ENCODE measurements at places on chromosomes 1 and 21.

DNA sequence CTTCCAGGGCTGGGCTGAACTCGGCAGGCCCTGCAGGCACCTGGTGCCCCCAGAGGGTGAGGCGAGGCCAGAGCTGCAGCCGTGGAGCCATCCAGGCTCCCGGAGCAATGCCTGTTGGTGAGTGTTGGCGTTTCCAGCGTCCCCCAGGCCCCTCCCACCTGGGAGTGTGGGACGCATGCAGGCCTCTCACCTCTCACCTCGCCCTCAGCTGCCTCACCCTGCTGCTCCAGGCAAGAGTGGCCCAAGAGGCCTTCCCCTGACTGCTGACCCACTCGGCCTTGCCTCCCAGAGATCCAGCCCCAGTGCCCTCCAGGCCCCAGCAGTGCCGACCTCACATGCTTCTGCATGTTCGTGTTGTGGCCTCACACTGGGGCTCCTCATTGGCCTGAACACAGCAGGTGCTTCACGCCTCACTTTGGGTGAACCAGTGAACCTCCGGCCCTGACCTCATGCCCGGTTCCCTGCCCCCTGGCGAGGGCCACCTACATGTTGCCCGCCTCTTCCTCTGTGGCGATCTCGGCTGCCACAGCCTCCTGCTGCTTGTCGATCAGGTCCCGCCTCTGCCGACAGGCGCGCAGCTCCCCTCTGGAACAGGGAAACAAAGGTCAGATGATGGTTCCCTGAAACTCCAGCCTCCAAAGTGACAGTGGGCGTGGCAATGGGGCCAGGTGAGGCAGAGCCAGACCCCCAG is 17.0 kb downstream of the CFAP74 start:
- DNase-seq: no peak

DNA sequence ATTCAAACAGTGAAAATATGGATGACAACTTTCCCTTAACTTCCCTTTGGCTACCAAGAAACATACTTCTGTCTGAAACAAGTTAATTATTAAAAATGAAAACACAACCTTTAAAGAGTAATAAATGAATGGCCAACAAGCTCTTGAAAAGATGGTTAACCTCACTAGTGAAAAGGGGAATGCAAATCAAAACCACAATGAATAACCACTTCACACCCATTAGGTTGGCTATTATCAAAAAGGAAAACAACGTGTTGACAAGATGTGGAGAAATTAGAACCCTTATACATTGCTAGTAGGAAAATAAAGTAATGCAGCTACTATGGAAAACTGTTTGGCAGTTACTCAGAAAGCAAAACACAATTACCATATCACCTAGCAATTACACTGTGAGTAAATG is 14.1 kb downstream of the COP1 start:
- DNase-seq: no peak

GRCh38 chr1:110719908-110720307 is 45.2 kb upstream of the KCNA3 start:
- DNase-seq: no peak

- DNase-seq: no peak
Measured at GRCh38 chr1:172556461-172556860, 23.5 kb downstream of the SUCO start.

DNA sequence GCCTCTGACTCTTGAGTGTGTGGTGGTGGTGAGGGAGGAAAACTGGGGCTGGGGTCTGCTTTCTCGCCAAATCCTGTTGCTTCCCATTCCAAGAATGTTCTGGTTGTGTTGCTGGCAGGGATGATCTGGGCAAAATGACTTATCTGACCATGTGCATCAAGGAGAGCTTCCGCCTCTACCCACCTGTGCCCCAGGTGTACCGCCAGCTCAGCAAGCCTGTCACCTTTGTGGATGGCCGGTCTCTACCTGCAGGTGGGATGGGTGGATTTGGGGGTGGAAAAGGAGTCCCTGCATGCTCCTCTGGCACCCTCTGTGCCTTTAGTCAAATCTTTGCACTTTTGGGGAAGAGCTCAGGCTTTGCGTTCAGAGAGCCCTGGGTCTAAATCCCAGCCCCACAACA is 18.1 kb downstream of the CYP4B1 start:
- no peak for DNase-seq

GRCh38 chr1:38208716-38209632 is 162.4 kb upstream of the POU3F1 start:
- no peak for DNase-seq

- peak; percentile 12 for DNase-seq
Measured at GRCh38 chr1:231855926-231856325, 229.3 kb downstream of the DISC1 start.

GRCh38 chr21:39050841-39051587 is 132.2 kb downstream of the PSMG1 start:
- no peak for DNase-seq

DNA sequence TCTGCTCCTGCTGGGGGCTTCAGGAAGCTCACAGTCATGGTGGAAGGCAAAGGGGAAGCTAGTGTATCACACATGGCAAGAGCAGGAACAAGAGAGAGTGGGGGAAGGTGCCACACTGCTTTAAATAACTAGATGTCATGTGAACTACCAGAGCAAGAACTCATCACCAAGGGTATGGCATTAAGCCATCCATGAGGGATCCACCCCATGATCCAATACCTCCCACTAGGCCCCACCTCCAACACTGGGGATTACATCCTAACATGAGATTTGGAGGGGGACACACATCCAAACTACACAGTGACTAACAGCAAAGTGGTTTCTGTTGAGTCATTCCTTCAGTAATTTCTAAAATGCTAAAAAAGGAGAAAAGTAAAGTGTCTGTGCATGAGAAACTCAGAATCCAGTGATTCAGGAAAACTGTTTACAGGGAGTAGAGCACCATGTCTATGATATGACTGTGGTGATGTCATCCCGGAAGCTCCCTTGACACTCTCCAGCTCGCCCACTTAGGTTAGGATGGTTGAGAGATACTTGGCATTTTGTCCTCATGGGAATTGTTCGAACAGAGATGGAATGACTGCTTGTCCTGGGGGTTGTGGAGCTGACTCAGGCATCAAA is 50.3 kb downstream of the CHD1L start:
- DNase-seq: no peak

DNA sequence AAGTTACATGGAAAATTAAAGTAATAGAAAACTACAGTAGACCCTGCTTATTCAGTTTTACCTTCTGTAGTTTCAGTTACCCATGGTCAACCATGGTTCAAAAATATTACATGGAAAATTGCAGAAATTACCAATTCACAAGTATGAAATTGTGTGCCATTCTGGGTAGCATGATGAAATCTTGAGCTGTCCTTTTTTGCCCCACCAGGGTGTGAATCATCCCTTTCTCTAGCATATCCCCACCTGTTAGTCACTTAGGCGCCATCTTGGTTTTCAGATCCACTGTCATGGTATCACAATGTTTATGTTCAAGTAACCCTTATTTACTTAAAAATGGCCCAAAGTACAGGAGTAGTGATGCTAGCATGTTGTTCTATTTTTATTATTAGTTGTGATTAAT is 3.5 kb upstream of the LRIF1 start:
- no peak for DNase-seq

DNA sequence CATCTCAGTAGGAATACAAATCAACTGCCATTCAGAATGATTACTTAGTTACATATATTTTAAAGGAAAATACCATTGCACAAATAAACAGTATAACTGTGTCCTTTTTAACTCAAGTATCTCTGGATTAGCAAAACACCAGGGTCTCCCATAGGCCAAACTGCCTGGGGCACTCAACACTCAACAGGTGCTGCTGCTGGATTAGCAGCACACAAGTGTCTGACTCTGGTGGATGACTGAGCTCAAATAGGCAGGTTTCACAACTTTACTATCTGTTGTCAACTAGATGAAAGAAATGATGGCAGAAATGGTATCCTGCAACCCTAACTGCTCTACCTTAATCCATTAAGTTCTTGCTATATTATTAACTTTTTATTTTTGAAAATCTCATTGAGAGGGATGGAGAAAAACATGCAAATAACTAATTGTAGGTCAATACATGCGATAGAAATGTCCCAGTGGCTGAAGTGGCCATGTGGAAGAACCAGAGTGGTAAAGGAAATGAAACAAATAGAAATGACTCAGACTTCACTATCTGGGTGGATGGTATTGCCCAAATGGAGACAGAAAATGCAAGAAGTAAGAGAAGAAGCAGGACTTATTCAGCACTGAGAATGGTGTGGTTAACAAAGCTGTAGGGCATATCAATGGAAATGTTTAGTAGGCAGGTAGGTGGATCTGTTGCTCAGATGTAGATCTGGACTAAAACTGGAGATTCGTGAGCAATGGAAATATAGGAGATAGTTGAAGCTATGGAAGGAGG is 90.8 kb upstream of the CCDC190 start:
- no peak for DNase-seq

DNA sequence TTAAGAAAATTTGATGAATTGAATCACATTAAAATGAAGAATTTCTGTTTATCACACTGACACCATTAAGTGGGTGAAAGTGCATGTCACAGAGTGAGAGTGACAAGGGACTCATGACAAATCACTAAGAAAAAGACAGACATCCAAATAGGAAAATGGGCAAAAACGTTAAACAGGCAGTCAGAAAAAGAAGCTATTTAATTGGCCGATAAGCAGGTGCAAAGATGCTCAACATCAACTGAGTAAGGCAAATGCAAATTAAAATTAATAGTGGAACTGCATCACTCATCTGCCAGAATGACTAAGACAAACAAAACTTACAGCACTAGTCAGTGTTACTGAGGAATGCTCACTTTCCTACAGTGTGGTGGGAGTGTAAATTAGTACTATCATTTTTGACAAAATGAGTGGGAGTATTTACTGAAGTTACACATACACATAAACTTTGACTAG is 39.2 kb upstream of the RUNX1 start:
- no peak for DNase-seq

DNA sequence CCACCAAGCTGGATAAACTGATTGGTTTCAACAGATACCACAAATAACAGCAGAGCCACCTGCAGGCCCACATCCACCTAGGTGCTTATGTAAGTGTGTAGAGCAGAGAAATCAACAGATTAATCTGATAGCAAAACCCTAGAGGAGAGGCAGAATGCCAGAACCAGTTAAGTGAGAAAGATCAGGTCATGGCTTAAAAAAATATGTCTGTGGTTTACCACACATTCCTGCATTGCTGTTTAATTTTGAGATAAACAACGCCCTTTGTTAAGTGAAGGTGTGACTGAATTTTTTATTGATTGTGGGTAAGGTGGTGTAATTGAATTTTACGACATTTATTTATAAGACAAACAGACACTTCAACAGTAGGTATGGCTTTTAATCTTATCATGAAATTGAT is 21.2 kb downstream of the CRNN start:
- no peak for DNase-seq

GRCh38 chr1:153246018-153246417 is 13.5 kb upstream of the LORICRIN start:
- DNase-seq: no peak

DNA sequence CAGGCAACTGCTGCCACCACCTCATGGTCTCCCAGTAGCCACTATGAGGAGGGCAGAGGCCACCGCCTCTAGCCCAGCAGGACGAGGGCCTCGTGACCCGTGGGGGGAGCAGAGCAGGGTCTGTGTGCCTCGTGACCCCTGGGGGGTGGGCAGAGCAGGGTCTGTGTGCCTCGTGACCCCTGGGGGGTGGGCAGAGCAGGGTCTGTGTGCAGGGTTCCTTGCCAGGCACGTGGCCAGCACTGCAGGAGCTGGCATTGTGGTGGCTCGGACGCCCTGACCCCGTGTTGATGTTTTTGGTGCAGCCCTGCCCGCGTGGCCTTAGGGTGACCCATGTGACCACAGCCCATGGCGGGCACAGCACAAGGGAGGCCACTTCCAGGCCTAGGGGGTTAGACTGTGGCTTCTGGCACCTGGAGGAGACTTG is 52.8 kb downstream of the SLX9 start:
- DNase-seq: no peak

- no peak for DNase-seq
Measured at GRCh38 chr1:224565186-224565585, 50.9 kb upstream of the CNIH3 start.

DNA sequence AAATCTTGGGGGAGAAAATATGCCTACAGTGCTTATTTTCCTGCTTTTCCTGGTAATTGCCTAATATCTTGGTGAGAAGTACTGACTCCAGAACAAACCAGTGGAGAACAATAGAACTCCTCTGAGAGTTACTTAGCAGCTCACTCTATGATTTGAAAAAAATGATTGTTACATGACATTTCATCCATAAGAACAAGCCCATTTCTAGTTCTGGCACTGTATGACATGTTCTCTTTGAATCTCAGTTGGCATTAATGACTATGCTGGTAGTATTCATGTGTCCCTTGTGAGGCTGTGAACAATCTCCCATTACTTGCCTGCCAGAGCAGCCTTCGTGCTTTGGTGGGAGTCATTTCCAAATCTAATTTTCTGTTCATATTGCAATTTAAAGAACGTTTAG is 58.0 kb downstream of the CLIC4 start:
- no peak for DNase-seq

- peak; percentile 49 for DNase-seq
Measured at GRCh38 chr1:1599030-1599934, 653 bp downstream of the FNDC10 start.

DNA sequence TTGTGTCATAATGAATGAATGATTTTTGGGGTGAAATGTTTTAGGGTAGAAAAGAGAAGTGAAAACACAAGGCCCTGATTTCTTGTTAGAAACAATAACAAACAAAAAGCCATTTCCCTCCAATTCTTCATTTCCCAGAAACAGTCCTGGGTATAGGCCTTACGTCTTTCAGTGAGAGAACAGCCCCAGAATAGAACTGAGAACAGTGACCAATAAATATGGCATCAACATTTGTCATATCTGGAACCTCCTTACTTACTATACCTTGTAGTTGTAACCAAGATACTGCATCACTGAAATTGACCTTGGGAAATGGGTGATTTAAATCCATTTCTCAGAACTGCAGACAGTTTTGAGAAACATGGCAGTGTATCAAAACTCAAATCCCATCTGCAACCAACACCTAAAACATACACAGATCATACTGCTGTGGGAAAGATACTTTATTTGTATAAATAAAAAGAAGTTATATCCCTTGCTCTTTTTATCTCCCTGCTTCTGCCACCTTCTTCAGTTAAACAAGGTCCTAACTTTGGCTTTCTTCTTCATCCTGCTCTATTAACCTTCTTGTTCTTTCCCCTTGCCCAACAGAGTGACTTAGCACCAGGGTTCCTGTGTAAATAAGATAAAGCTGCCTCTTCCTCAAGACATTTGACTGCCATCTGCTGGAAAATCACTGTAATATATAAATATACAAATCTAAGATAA is 19.5 kb downstream of the XKR8 start:
- DNase-seq: peak; percentile 47
